ENCODE measurements at places on chromosomes 7 and 10.
A peak's percentile ranks its signal among the peaks of the same experiment; 100 is the strongest.

DNA sequence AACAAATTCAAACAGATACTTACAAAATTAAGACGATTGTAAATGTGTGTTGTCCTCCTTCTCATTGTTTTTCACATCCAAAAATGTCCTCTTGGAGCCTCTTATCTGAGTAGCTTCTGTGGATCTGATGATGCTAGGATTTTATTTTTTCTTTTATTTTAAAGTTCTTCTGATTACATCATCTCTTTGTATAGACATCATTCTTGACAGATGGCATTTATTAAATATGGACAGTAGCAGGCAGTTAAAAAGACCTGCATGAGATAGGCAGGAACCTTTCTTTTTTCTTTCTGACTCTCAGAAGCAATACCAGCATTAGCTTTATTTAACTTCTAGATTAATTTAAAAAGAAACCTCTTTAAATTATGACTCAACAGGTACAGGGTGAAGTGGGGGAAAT lies at the start of gene RPA3:
Gene RPA3 (minus strand): TSS at position 116 of the 400 bp plus-strand sequence. CDS start 78,189 bp downstream, outside the sequence.
- no peak for DNase-seq

GRCh38 chr7:95619921-95620320 lies 23.6 kb upstream of the PDK4 start:
- no peak for DNase-seq

- no peak for DNase-seq
Observed at GRCh38 chr7:110804501-110804900, 286.4 kb upstream of the LRRN3 start.

GRCh38 chr10:89392974-89393373 lies 551 bp downstream of the IFIT1 start:
- DNase-seq: peak; percentile 61

GRCh38 chr7:146074195-146074765 lies 42.3 kb upstream of the CNTNAP2 start:
- no peak for DNase-seq

- DNase-seq: no peak
Observed at GRCh38 chr7:98722402-98722801, 105.3 kb downstream of the NPTX2 start.

GRCh38 chr7:135558337-135558767 lies 635 bp downstream of the NUP205 start:
- DNase-seq: peak; percentile 86

- peak; percentile 71 for DNase-seq
Observed at GRCh38 chr7:151249034-151249731, 689 bp upstream of the SMARCD3 start.

DNA sequence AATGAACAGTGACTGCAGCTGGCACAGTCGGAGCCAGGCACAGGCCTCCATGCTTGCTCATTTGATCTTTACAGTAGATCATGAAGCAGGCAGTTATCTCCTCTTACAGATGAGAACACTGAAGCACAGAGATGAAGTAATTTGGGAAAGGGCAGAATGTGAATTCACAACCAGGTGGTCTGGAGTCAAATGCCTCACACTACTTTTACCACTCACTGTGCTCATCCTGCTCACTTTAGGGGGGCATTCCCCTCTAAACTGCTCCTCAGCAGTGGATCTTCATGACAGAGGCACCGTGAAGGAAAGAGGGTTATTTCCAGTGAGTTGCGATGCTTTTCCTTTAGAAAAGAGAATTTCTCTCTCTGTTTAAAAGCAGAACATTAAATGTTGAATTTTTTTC lies 15.1 kb downstream of the SNX10 start:
- no peak for DNase-seq

DNA sequence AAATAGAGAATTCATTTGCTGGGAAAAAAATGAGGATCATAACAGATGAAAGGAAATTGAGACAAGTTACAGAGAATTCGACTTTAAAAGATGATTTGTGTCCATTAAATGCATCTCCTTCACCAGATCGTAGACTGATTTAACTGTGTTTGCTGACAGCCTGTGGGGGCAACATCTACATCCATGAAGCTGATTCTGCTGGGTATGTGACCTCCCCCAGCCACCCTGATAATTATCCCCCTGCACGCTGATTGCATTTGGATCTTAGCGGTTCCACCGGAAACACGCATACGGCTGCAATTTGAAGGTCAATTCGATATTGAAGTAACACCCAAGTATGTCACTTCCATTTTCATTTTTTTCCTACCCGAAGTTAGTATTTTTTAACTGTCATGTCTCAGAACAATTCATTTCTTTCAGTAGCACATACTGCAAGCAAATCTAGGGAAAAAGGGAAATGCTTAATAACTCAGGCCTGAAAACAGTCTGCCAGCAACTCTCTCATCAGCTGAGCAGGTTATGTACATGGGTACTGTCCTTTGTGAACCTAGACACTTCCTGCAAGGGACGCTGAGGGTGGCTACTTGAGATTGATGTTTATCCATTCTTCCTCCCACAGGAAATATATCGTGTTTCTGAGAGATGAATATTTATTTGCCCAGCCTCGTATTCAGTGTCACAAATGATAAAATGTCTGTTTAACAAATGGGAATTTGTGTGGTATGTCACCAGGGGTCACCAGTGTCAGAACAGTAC lies 134.9 kb downstream of the ZNF22 start:
- DNase-seq: no peak

DNA sequence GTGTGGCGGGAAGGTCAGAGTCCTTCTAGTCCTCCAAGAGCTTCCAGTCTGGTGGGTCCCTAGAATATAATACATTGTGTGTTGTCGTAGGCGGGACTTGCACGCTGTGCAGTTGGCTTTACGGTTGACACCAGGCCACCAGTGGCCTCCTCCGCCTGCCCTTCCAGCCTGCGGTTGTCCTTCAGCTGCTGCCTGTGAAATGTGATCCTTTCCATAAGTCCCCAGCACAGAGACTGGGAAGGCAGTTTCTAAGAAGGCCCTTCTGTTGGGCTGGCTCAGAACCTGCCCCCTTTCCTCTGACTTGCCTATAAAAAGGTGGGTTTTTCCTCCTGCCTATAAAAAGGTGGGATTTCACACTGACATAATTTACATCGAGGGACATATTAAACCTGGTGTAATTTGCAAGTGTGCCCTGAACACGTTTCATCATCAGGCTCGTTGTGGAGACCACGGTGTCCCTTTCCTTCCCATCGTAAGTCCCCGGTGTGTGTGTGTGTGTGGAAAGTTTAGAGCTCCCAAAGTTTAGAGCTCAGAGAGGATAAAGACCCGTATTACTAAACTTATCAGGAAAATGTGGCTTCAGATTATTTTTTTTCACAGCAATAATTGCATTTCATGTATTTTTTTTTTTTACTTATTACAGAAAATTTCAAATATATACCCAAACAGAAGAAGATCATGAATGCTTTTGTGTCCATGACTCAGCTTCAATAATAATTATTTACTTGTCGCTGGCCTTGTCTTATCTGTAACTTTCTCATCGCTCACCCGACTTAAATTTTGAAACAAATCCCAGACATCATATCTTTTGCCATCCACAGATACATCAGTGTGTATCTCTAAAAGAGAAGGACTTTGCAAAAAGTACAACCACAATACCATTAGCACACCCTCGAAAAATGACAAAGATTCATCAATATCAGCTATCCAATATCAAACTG lies 45.1 kb downstream of the CUX1 start:
- no peak for DNase-seq

- peak; percentile 93 for DNase-seq
Observed at GRCh38 chr7:55552320-55553023, 19.8 kb downstream of the VOPP1 start.

DNA sequence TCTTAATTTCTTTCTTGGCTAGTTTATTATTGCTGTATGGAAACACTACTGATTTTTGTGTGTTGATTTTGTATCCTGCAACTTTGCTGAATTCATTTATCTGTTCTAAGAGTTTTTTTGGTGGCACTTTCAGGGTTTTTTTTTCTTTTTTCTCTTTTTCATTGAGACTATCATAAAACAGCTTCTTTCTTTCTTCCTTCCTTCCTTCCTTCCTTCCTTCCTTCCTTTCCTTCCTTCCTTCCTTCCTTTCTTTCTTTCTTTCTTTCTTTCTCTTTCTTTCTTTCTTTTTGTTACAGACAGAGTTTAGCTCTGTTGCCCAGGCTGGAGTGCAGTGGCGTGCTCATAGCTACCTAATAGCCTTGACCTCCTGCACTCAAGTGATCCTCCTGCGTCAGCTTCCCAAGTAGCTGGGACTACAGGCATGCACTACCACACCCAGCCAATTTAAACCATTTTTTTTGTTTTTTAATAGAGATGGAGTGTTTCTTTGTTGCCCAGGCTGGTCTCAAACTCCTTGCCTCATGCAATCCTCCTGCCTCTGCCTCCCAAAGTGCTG lies 72.3 kb downstream of the ZNF503 start:
- DNase-seq: no peak

GRCh38 chr10:132460691-132461090 lies 63.7 kb downstream of the PWWP2B start:
- no peak for DNase-seq

- no peak for DNase-seq
Observed at GRCh38 chr10:132120200-132120599, 54.5 kb downstream of the JAKMIP3 start.

- DNase-seq: no peak
Observed at GRCh38 chr10:21015851-21016250, 118.7 kb upstream of the NEBL start.

GRCh38 chr10:63627396-63627795 lies 106.2 kb downstream of the REEP3 start:
- DNase-seq: no peak

Data from RPMI8226 (cell line).